Stimulated activated CD8-positive, alpha-beta memory T cell treated with anti-CD3 and anti-CD28 coated beads, Interleukin-15, amount 100 ng/mL, for 48 hours (primary cell): ENCODE measurements at places on chromosomes 3 and 15.

GRCh38 chr3:177777699-177778098, 580.4 kb upstream of the TBL1XR1 start:
- DNase-seq: no peak

GRCh38 chr3:101292027-101292426, 28.3 kb downstream of the IMPG2 start:
- no peak for DNase-seq

DNA sequence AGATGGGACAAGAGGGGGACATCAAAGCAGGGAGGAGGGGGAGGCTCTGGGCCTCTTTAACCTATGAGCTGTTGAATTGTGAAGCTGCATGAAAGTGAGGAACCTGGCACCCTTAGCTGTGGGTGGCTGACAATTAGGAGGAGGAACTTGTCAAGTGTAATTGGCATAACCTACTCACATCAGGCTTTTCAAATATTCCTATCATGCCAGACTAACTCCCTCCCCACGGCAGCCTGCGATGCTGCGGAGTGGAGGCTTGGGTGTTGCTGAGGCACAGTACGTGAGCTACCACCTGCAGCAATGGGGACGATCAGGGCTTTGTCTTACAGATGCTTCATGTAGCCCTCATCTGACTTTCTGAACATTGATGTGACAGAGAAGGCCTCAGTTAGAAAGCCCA, 180.7 kb upstream of the SNTN start:
- DNase-seq: no peak

DNA sequence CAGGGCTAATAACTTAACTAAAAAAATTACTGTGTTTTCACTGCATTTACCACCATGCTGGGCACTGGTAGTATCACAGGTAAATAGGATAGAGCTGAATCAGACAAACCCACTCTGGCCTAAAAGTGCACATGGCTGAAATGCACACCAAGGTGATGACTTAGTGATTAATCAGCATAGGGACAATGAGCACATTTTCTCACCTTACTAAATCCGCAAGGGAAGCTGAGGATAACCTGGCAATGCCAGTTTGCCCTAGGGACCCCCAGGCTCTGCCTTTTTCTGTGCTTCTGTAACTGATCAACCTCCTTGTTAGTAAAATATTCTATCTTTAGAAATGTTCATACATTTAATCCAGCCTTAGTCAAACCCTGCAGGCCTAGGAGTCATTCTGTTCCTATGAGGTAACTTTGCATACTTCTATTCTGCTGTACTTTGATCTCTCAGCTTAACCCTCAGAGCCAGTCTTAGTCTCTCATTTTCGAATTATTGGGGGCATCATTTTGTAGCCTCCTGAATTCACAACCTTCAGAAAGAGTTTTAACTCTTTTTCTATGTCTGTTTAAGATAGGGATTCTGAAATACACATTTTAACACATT, 562.9 kb upstream of the KCNMB2 start:
- DNase-seq: no peak

GRCh38 chr15:96627031-96627568, 296.6 kb downstream of the NR2F2 start:
- DNase-seq: no peak

DNA sequence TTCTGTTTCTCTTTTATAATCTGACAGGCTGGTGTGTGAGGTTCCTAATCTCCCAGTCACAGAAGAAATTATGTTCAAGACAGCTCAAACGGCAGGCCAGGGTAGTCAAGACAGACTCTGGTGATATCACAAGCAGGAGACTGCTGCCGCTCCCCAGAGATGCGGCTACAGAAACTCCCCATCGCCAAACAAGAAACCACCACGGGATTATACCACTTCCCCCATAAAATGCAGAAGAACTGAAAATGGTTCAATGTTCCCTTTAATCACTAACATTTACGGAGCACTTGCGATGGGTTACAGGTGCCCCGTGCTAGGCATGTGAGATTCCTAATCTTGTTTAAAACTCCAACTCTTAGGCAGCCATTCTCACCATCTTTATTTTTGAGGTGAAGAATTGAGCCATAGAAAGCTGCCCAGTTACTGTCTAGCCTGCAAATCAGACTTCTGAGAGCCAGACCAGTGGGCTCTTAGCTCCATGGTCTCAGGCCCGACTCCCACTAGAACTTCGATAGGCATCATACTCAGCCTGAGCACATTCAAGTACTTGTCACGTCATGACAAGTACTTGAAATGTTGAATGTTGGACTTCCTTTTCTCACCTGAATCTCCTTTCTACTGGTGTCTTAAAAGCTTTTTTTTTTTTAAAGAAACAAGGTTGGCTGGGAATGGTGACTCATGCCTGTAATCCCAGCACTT, 58.4 kb downstream of the TBC1D2B start:
- DNase-seq: no peak

DNA sequence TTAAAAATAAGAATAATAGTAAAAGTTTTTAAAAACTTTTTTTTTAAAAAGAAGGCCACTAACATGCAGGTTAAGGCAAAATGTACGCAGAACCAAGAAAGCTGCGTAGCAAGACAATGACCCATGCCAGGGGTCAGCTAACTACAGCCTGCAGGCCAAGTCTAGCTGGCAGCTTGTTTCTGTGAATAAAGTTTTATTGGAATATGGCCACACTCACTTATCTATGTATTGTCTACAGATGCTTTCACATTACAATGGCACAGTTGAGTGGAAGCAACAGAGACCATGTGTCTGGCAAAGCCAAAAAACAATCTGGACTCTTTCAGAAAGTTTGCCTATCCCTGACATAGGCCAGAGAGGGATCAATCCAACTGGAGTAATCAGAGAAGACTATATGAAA, 46.7 kb downstream of the WWTR1 start:
- no peak for DNase-seq

- no peak for DNase-seq
These were observed 64.2 kb upstream of the MYZAP start for GRCh38 chr15:57527382-57528091.

- no peak for DNase-seq
These were observed 55.5 kb upstream of the SMAD3 start for GRCh38 chr15:67009576-67010569.

- DNase-seq: no peak
These were observed 1435.2 kb upstream of the CADM2 start for GRCh38 chr3:83523470-83524073.

GRCh38 chr3:110390372-110390771, 681.2 kb upstream of the NECTIN3 start:
- DNase-seq: no peak

- DNase-seq: no peak
These were observed 32.4 kb upstream of the HHATL start for GRCh38 chr3:42735019-42735418.

GRCh38 chr3:12278566-12278965, 10.3 kb upstream of the PPARG start:
- DNase-seq: no peak

DNA sequence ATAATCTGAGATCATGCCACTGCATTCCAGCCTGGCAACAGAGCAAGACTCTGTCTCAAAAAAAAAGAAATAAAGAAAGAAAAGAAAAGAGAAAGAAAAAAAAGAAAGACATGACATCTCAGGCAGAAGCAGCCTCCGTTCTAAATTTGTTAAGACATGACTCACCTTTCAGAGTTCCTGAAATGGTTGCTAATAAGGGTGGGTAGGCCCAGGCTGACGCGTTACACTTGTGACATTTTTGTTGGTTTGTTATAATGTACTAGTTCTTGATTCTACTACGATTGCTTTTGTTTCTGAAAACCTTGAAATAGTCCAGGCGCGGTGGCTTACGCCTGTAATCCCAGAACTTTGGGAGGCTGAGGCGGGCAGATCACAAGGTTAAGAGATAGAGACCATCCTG, 21.0 kb downstream of the SLC25A20 start:
- DNase-seq: no peak

DNA sequence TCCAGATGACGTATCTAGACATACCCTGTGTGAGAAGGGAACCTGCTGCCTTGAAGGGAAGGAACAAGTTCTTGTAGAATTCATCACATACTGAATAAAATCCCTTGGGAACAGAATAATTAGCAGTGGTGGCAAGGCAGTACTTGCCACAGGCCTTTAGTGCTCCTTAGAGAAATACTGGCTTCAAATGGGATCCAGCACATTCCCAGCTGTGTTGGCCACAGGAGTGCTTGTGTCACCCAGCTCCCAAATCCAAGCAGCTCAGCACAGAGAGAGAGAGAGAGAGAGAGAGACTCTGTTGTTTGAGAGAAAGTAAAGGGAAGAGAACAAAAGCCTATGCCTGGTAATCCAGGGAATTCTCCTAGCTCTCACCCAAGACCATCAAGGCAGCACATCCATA, 969.0 kb upstream of the ALCAM start:
- DNase-seq: no peak

GRCh38 chr3:126275620-126275904, 81.6 kb downstream of the KLF15 start:
- DNase-seq: no peak

GRCh38 chr3:23985747-23986544, 40.9 kb downstream of the NR1D2 start:
- no peak for DNase-seq

GRCh38 chr3:15497964-15498363, 23.5 kb downstream of the COLQ start:
- no peak for DNase-seq

DNA sequence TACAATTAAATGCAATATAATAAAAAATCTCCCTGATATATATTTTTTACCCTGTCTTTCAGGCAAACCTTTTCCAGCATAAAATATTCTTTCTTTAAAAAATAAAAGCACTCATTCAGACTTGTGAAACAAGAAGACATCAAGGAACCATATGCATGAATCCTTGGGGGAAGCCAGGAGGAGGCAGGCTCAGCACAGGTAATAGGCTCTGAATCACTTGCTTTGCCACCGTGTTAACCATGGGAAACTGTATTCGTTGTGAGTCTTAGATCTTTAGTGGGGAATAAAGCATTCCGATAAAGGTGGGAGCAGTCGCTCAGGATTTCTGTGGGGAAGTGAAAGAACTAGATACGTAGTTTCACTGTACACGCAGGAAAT, 42.4 kb downstream of the FBN1 start:
- no peak for DNase-seq

- no peak for DNase-seq
These were observed 65.0 kb downstream of the CCNL1 start for GRCh38 chr3:157094751-157095480.

- DNase-seq: no peak
These were observed 199.8 kb upstream of the ALCAM start for GRCh38 chr3:105166893-105167292.

GRCh38 chr3:186053954-186054791, 54.7 kb downstream of the ETV5 start:
- no peak for DNase-seq

DNA sequence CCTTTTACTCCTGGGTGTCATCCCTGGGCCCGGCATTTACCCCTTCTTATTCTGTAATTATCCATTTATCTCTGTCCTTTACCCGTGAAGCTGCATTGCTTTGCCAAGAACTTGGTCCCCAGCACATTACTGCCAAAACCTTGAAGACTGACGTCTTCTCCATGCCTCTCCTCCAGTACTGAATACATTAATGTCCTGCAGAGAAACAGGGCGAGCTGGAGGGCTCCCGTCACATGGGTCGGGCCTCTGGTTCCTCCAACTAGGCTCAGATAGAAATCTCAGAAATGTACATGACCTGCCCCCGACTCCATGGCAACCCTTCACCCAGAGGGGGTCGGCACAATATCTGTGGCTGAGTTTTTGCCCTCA, 445 bp downstream of the EFCAB12 start:
- no peak for DNase-seq

GRCh38 chr3:13801361-13802204, 78.3 kb downstream of the WNT7A start:
- DNase-seq: no peak

- DNase-seq: no peak
These were observed 729 bp upstream of the ZBTB11 start for GRCh38 chr3:101677436-101678286.

- DNase-seq: no peak
These were observed 180.0 kb downstream of the CD47 start for GRCh38 chr3:107910713-107911259.

DNA sequence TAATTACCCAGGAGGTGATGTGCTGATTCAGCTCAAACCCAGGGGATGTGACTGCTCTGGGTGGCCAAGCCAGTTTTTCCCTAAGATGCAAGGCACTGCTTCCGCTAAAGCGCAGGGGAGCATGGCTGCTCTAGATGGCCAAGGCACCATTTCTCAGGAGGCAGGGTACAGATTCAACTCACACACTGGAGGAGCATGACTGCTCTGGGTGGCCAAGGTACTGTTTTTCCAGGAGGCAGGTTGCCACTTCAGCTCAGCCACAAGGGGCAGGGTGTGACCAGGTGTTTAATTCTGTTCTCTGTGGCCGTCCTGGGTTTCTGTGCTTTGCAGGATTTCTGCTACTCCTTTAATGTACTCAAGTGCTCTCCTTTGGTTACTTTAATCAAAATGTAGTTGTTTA, 659.3 kb upstream of the ARRDC4 start:
- no peak for DNase-seq

- DNase-seq: peak; percentile 31
These were observed at the start of gene CCDC50 for GRCh38 chr3:191328962-191329653. Gene CCDC50 (plus strand): TSS chr3:191329394. CDS start chr3:191329675, 281 bp downstream.

DNA sequence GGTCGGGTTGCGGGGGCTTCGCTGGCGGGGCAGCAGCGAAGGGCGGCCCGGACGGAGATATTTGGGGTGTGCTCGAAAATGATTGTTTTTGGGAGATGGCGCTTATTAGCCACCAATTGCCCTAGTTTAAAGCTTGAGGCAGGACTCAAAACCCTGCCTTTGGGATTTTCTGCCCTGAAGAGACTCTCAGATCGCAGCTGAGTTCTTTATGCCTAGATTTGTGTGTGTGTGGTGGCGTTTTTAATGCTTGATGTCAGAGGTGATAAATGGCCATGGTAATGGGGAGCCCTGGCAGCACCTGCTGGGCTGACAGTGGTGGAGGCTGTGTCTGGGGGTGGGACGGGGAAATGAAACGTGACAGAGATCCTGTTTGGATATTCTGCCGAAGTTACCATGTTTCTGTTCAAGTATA, 604 bp downstream of the KCTD6 start:
- no peak for DNase-seq

DNA sequence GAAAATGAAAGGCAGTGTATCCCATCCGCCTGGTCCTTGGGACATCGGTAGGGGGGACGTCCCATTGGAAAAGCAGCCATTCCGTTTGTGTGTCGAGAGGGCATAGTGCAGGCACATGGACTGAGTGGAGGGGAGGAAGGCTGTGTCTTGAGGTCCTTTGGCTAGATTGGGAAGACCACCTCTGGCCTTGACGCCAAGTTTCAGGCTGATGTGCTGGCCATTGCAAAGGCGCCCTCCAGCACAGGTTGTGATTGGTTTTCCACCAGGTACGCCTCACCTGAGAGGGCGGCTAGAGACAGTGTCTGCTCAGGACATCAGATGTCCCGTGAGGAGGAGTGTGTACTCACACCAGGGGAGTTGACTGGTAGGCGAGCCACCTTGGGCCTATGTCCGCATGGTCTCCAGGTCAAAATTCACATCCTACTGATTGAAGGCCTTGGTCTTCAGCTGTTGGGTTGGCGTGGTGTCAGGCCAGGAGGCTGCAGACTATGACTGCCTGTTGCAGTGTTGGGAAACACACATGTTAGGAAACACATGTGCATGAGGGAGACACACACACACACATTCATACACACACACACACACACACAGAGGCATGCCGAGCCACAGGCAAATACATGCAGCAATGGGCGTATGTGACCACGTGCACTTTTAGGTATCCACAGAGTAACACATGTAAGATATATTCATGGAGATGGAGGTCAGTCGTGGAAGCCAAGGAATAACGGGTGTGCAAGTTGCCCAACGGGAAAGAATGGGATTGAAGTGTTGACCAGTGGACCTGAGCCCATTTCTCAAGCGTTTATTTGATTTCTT, 98.4 kb downstream of the SNRPN start:
- no peak for DNase-seq
